ENCODE measurements at places on chromosomes 3 and 15. TPM values are rescaled to one million over a fixed set of nuclear protein-coding genes. Genes with fewer than 3 reads are reported as not detected.
A peak's percentile ranks its signal among the peaks of the same experiment; 100 is the strongest.

The MOBP gene
- total RNA-seq = not detected

The TRAIP gene
- total RNA-seq = 2.7 TPM

The POU1F1 gene
- not detected for total RNA-seq

The AADAC gene
- total RNA-seq = not detected

The P2RY13 gene
- total RNA-seq = not detected

The THPO gene
- total RNA-seq = not detected

The CTXND1 gene
- not detected for total RNA-seq

The SMCO1 gene
- total RNA-seq = not detected

The IL17RD gene
- 5.1 TPM for total RNA-seq

The PRR20G gene
- total RNA-seq = not detected

The CPEB1 gene
- total RNA-seq = 2.7 TPM

The GPR156 gene
- total RNA-seq = 1.3 TPM

The GRAMD2A gene
- total RNA-seq = 0.65 TPM

DNA sequence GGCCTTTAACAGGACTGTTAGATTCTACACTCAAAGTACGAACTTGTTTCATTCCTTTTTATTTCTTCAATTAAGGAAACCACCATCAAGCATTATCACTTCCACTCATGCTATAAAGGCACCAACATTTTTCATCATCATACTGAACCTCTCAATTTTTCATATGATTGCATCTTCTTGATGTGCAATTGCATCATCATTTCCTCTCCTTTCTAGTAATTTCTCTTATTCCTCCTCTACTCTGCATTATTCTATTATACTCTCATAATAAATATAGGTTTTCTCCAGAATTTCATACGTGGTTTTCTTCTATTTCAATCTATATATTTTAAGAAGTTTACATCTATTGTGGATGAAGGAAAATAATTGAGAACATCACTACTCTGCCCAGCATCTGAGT, 506.2 kb upstream of the ZNF385D start:
- no peak overlapping the region for H3K27ac ChIP-seq
- H3K36me3 ChIP-seq = no peaks in the 10 kb centered on the region
- no peaks in the 10 kb centered on the region for H3K4me1 ChIP-seq

DNA sequence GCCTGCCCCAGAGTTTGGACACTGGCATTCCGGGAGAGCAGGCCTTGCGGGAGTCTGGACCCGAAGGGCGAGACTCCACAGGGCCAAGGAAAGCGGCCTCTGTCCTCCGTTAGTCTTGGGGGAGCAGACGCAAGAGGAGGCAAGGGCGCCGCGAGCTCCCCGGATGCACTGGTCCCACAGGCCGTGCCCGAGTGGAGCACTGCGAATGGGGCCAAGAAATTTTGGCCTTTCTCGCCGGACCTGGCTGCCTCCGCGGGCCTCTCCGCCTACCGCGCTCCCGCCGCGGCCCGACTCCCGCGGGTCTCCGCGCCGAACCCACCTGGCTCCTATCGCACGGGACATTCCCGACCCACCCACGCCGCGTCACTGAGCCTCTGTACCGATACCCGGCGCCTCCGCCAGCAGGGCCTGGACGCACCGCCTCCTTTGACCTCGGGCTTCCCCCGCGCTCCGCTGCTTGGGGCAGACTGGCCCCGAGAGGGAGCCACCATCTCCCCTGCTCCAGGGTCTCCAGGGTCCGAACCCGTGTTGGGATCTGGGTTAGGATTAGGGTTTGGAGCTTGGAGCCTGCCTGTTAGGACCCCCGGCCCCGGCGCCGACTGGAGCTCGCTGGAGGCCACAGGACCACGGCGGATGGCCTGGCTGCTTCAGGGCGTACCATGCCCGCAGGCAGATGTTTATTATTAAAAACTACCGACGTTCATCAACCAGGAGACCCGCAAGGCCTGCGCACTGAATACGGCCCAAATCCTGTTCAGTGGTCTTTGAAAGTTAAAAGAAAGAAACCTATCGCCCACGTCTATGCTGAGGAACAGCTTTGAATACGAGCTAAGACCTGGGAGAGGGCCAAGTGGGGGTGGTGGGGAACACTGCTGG, 11.7 kb downstream of the SHOX2 start:
- peaks cover 10% of the 10 kb centered on the region for H3K4me1 ChIP-seq
- H3K27ac ChIP-seq = no peak overlapping the region
- H3K36me3 ChIP-seq = peaks cover 3% of the 10 kb centered on the region
- peaks cover 84% of the 10 kb centered on the region for H3K27me3 ChIP-seq
- H3K4me3 ChIP-seq = peak overlapping the region; percentile 9
- peak; percentile 82 for DNase-seq

DNA sequence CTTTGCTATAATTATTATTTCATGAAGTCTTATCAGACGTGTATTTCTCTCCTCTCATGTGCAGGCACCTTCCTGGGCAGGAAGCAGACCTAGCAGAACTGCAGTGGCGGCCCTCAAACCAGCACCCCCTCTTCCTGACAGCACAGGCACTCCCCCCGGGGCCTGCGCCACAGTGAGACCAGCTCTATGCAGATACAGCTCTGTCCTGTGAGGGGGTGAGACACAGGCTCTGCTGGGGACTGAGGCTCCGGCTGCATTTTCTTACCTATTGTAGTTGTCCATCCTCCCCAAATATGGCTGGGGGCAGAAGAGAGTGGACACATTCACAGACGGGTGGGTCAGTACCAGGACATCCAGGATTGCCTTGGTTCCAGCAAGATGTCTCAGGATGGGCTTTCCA, 5.0 kb downstream of the CISH start:
- DNase-seq = no peak
- H3K4me3 ChIP-seq = no peak overlapping the region
- H3K36me3 ChIP-seq = no peaks in the 10 kb centered on the region
- H3K4me1 ChIP-seq = peaks cover 23% of the 10 kb centered on the region
- no peaks in the 10 kb centered on the region for H3K27me3 ChIP-seq
- H3K27ac ChIP-seq = no peak overlapping the region

- DNase-seq = no peak
- no peaks in the 10 kb centered on the region for H3K27me3 ChIP-seq
- peaks cover 15% of the 10 kb centered on the region for H3K4me1 ChIP-seq
- no peaks in the 10 kb centered on the region for H3K36me3 ChIP-seq
- H3K4me3 ChIP-seq = no peak overlapping the region
These were observed 100.9 kb downstream of the MYO5A start for GRCh38 chr15:52427804-52428203.

DNA sequence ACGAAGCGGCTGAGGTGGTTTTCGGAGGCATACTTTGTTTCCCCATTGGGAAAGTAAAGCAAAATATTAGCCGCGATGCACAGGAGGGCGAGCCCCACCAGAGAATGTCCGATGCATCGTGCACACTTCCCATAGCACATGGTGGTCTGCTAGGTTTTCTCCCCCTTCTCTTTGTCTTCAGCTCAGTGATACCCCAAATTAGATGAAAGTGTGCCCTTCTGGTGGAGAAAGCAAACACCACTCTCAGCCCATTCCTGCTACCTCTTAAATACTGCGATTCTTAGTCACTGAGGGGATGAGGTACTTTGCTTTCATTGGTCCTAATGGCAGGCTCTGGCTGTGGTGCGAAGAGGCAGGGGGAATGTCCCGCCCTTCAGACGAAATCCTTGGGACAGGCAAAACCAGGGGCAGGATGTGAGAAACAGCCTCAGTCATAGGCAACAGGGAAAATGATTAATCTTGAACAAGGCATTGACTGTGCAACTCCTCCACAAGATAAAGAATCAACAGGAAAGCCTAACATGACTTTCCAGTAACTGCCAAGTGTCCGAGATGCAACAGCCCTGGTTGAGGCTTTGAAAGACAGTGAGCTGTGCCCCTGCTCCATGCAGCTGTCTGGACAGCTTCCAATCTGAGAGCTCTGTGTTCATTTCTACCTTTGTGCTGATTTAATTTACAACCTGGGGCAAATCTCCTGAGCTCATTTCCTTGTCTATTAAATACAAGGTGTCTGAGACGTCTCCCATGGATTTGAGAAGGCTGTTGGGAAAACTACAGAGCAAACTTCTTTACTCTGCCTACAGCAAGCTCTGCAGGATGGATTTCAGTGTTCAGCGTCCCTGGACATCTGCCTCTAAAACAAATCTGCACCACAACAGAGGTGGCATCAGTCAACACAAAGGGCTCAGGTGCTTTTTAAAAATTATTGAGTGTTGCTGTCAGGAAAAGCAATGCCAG, at the start of gene TM4SF1:
Gene TM4SF1, minus strand, starts transcription at position 242 of the 957 bp plus-strand sequence. Its CDS starts 102 bp downstream, at position 140.
- H3K27ac ChIP-seq = peak within 1 kb of the TSS; percentile 93
- H3K36me3 ChIP-seq = peaks cover 7% of the 10 kb centered on the region
- H3K4me1 ChIP-seq = peaks cover 66% of the 10 kb centered on the region
- peak within 1 kb of the TSS; percentile 75 for H3K4me3 ChIP-seq
- DNase-seq = no peak

DNA sequence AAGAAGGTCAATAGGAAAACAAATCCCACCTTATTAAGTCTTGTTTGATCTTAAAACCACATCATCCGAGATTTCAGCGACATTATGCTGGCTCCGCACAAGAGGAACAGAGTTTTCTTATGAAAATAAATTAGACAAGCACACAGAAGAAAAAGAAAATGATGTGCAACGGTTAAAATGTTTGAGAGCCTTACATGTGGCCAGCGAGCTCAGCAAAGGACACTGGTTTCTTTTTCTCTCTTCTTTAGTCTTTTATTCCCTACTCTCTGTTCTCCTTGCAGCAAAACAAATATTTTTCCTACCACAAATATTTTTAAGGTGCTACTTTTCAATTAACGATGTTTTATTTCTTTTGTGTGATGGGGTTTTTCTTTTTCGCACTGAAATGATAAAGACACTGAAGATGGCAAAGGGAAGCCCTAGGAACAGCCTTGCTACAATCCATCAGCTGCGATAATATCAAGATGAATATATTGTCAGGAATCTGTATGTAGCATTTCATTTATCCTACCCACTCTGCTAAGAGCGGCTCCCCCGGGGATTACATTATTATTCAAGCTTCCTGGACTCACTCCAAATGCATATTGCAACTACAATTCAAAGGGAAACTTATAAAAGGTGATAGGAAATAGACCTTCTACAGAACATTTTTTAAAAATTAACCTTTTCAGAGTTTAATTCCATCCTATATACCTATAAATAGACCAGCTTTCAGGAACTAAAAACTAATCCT, 72.9 kb downstream of the ANXA2 start:
- no peaks in the 10 kb centered on the region for H3K36me3 ChIP-seq
- H3K27ac ChIP-seq = no peak overlapping the region
- no peak overlapping the region for H3K4me3 ChIP-seq
- DNase-seq = no peak

GRCh38 chr3:108218811-108219210, 3.4 kb downstream of the IFT57 start:
- peak overlapping the region; percentile 78 for H3K27ac ChIP-seq
- peak overlapping the region; percentile 19 for H3K4me3 ChIP-seq
- H3K4me1 ChIP-seq = peaks cover 57% of the 10 kb centered on the region

- no peak overlapping the region for H3K4me3 ChIP-seq
- no peaks in the 10 kb centered on the region for H3K27me3 ChIP-seq
- H3K27ac ChIP-seq = no peak overlapping the region
- DNase-seq = no peak
- peaks cover 10% of the 10 kb centered on the region for H3K36me3 ChIP-seq
- H3K4me1 ChIP-seq = peaks cover 8% of the 10 kb centered on the region
These were observed 200.7 kb downstream of the MBNL1 start for GRCh38 chr3:152469248-152470025.

DNA sequence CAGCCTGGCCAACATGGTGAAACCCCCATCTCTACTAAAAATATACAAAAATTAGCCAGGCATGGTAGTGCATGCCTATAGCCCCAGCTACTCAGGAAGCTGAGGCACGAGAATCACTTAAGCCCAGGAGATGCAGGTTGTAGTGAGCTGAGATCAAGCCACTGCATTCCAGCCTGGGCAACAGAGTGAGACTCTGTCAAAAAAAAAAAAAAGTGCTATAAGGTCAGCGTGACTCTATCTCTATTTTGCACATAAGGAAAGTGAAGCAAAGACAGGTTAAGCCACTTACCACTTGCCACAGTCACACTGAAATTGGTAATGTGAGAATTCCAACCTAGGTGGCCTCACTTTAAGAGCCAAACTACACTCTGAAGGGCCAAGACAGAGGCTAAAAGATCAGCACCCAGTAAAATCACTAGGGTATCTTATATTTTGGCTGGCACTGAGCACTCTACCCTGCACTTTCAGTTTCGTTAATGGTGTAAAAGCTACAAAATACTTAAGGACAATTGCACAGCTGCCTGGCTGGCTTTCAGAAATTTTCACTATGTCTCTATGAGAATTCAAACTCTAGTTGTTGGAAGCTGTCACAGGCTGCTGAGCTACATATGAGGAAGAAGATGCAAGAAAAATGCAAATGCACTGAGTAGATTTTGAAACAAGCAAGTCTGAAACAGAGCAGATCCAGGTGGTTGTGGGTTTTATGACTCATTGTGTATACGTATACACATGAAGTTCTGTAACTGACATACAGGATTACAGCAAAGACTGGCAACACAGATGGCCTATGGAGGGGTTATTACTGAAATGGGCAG, 32.7 kb downstream of the TRANK1 start:
- H3K4me3 ChIP-seq = no peak overlapping the region
- no peaks in the 10 kb centered on the region for H3K36me3 ChIP-seq
- no peak for DNase-seq
- H3K27ac ChIP-seq = no peak overlapping the region

GRCh38 chr3:180631317-180631716, 29.4 kb downstream of the TTC14 start:
- peaks cover 26% of the 10 kb centered on the region for H3K27me3 ChIP-seq
- H3K36me3 ChIP-seq = no peaks in the 10 kb centered on the region
- no peak overlapping the region for H3K27ac ChIP-seq
- no peaks in the 10 kb centered on the region for H3K4me1 ChIP-seq
- no peak overlapping the region for H3K4me3 ChIP-seq

- no peak for DNase-seq
- H3K4me1 ChIP-seq = no peaks in the 10 kb centered on the region
- no peak overlapping the region for H3K4me3 ChIP-seq
- H3K27ac ChIP-seq = no peak overlapping the region
These were observed 86.7 kb upstream of the EPHB3 start for GRCh38 chr3:184474897-184475296.

- no peaks in the 10 kb centered on the region for H3K36me3 ChIP-seq
- H3K4me1 ChIP-seq = peaks cover 10% of the 10 kb centered on the region
- no peak for DNase-seq
- H3K4me3 ChIP-seq = no peak overlapping the region
- H3K27me3 ChIP-seq = no peaks in the 10 kb centered on the region
These were observed 104.6 kb downstream of the ZIC4 start for GRCh38 chr3:147301781-147302180.

- H3K36me3 ChIP-seq = no peaks in the 10 kb centered on the region
- H3K27me3 ChIP-seq = no peaks in the 10 kb centered on the region
- H3K4me3 ChIP-seq = no peak overlapping the region
- H3K4me1 ChIP-seq = peaks cover 51% of the 10 kb centered on the region
These were observed 15.0 kb upstream of the FBLN2 start for GRCh38 chr3:13533885-13534301.

- DNase-seq = no peak
- H3K4me3 ChIP-seq = no peak overlapping the region
- H3K4me1 ChIP-seq = peaks cover 25% of the 10 kb centered on the region
- H3K36me3 ChIP-seq = peaks cover 11% of the 10 kb centered on the region
- H3K27ac ChIP-seq = no peak overlapping the region
- H3K27me3 ChIP-seq = peaks cover 2% of the 10 kb centered on the region
These were observed 6.3 kb upstream of the GALNT15 start for GRCh38 chr3:16168211-16168610.

DNA sequence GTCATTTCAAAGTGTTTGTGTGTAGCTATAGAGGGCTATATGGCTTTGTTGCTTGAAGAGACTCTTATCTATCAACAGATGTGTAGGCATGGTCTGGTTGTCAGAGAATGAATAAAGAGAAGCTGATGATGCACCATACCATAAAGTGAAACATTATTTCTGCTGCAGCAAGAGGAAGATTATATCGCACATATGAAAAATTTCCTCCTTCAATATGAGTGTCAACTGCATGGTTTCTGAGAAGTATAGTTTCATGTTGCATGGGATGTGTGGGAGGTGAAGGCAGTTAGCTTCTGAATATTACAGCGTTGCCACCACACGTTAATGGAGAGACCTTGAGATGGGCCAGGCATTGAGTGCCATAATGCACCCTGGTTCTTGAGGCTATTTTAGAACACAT, 217.9 kb downstream of the SATB1 start:
- DNase-seq = no peak
- no peak overlapping the region for H3K27ac ChIP-seq
- H3K27me3 ChIP-seq = no peaks in the 10 kb centered on the region
- H3K4me3 ChIP-seq = no peak overlapping the region

Data from chondrocyte (in vitro differentiated cells).